Sciatic nerve (tissue), 2 donors: ENCODE measurements at places on chromosomes 1 and 21. TPM values are rescaled to one million over a fixed set of nuclear protein-coding genes. Genes with fewer than 3 reads are reported as not detected.
A peak's percentile ranks its signal among the peaks of the same experiment; 100 is the strongest.

The CCDC17 gene
- 5.2 TPM for total RNA-seq

- no peak for DNase-seq
Observed at GRCh38 chr1:238562341-238562740, 671.6 kb upstream of the ZP4 start.

DNA sequence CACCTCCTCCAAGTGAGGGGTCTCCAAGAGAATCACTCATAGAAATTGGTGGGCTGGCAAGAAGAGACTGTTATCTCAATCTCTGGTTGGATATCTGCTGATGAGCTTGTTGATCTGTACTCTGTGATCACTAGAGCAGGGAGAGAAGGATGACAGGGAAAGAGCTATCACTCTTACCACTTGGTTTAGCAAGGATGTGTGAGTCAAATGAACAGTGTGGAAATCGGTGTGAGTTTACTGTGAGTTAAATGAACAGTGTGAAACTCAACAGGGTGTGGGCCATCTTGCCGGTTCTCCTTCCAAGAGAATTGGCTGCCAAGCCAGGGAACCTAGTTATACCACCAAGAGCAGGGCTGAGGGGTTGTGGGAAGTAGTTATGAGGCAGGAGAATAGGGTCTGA, 33.3 kb upstream of the CD1D start:
- no peak for DNase-seq

GRCh38 chr1:157472959-157473358, 79.4 kb downstream of the FCRL5 start:
- DNase-seq: no peak

DNA sequence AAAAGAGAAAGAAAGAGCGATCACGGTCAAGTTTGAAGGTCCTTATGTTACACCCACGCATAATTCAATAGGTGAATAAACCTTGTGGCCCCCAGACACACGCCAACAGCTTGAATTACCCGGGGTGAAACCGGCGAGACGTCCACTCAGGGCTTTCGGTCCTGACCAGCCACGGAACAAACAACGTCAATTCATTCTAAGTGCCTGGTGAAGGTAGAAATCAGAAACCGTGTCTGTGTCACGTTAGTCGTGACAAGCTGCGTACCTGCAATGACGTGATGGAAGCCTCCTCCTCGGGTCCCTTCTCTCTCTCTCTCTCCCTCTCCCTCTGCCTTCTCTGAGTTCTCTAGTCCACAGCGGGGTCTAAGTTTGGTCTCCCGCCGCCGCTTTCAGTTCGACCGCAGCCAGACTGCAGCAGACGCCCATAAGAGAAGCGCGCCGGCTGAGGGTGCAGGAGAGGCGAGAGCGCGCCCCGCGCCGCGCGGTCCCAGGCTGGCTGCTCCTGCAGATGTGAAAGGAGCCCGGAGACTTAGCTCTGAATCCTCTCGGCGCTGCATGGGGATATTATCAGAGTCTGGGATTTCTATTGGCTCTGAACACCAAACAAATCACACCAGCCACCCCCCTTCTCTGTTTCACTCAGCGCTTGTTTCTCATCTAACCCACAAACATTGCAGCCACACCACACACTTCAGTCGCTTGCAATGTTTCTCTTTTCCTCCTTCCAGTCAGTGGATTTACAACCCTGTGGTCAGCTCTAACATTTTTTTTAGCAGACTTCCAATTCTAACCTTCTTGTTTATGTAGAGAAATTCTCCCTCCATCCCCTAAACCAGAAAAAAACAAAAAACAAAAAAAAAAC, at the start of gene GREM2:
Gene GREM2 (minus strand): TSS at position 537 of the 862 bp plus-strand sequence. CDS start 118,680 bp downstream, outside the sequence.
- peak; percentile 65 for DNase-seq

DNA sequence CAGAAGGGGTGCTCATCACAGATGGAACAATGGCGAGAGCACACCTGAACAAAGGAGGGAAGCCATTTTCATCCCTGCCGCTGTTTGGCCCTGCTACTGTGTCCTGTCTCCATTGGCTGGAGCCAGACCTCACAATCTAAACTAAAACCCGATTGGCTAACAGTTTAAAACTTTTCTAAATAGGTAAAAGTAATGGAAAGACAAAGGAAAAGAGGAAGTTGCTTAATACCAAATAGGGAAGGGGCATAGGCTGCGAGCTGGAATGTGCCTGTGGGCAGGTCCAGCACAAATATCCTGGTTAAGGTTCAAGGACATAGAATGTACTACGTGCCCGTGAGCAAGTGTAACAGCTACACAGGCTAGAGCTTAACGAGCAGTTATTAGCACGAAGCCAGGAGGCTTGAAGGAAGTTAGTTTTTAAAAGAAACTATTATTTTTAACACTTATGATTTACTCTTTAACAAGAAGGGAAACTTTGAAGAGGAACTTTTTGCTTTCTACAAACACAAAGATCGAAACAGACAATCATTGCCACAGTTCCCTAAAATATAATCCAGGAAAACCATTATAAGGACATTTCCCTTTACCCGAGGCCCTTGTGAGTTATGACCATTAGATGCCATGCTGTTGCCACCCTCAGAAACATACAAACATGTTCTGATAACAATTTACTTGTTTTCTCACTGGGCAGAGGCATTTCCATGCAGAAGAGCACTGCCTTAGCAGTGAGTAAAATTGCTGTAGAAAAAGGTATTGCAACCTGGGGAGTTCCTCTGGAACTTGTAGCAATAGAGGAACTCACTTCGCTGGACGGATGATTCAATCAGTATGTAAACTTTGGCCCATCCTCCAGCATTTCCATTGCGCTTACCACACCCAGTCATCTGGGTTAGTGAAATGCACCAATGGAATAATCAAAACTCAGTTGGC, 4.8 kb upstream of the PTTG1IP start:
- DNase-seq: no peak

GRCh38 chr1:1376551-1377226, 1.7 kb upstream of the AURKAIP1 start:
- no peak for DNase-seq

The DRAXIN gene
- total RNA-seq: not detected

- DNase-seq: peak; percentile 67
Observed at GRCh38 chr1:245154429-245155271, at the start of gene KIF26B. TSS of gene KIF26B (plus strand) at chr1:245154985. CDS start at chr1:245155425, 440 bp downstream.

The LRRC39 gene
- total RNA-seq: 1.7 TPM

- DNase-seq: no peak
Observed at GRCh38 chr1:84268346-84268745, 33.2 kb upstream of the SAMD13 start.

GRCh38 chr1:228240411-228241240, 32.8 kb downstream of the OBSCN start:
- no peak for DNase-seq

DNA sequence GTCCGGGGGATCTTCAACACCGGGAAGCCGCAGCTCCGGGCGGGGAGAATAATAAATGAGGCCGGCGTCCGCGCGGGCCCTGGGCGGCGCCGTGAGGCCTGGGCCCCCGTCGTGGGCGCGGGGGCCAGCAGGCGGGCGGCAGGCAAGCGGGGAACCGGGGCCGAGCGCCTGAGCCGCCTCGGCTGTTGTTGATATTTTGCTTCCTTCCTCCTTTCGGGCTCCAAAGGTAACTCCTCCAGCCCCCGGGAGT, at the start of gene MEF2D:
Gene MEF2D (minus strand): TSS at position 233 of the 250 bp plus-strand sequence. CDS start 17,483 bp downstream, outside the sequence.
- DNase-seq: no peak

DNA sequence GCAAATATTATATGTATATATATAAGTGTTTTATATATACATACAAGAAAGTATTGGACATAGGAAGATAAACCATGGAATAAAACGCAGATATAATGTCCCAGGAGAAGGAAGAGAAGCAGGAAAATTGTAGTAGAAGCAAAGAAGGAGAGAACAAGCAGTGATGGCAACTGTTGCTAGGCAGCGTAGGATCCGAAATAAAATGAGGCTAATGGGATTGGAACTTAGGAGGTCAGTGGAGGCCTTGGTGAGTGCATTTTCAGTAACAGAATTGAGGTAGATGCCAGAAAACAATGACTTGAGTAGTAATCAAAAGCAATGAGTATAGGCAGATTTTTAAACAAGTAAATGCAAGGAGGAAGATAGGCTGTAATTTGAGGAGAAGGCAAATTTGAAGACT, 265.8 kb downstream of the LRRC7 start:
- no peak for DNase-seq

GRCh38 chr1:228648647-228649383, 86.5 kb upstream of the RHOU start:
- no peak for DNase-seq

GRCh38 chr1:18480315-18481189, at the start of gene KLHDC7A:
TSS of gene KLHDC7A (plus strand) at chr1:18480930. CDS start at chr1:18480982, 52 bp downstream.
- no peak for DNase-seq

DNA sequence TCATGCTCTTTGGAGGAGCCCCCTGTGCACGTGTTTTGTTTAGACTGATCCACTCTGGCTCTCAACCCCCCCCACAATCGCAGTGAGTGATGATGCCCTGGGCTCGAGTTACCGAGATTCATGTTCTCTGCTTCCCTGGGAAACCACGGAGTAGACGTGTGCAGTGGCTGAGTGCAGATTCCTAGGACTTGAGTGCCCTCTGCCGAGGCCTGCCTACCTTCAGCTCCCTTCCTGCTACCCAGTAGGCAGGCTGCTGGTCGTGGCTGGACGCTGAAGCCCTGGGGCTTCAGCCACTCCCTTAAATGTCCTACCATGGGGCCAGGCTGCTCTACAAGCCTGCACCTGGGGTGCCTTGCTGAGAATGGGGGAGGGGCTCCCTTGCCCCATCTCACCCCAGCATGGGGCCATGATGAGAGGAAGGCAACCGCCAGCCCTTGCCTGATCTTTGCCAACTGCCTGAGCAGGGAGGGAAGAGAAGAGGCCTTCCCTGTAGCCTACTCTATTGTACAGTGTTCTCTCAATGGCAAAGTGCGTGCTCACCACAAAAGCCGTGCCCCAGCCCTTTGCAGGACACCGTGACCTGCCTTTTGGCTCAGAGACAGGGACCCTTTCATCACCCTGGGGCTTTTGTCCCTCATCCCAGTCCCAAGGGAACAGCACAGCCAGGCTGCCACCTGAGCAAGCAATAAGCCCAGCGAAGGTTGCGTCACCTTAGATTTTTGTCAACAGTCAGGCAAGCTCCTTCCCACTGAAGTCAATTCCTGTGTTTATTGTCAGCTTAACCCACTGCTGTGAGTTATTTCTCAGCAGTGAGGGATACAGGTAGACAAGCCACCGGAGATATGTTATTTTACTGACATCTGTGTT, 4.1 kb upstream of the GRIK3 start:
- DNase-seq: no peak

The LCE1C gene
- total RNA-seq: not detected

- DNase-seq: no peak
Observed at GRCh38 chr1:61743716-61744580, 1.7 kb downstream of the PATJ start.

DNA sequence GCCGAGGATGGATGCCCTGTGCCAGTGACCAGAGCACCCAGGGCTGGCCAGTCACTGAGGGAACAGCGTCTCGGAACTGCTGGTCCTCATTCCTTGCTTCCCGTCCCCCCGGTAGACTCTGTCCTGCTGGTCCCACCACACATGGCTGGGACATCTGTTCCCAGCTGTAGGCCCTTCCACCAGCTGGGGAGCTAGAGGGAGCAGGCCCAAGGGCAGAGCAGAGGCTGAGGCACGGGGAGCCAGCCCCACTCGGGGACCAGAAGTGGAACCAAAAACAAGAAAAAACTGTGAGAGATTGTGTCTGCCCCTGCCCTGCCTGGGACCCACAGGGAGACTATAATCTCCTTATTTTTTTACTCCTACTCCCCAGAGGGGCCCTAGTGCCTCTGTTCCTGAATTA, 23.8 kb downstream of the ATP8B2 start:
- no peak for DNase-seq

DNA sequence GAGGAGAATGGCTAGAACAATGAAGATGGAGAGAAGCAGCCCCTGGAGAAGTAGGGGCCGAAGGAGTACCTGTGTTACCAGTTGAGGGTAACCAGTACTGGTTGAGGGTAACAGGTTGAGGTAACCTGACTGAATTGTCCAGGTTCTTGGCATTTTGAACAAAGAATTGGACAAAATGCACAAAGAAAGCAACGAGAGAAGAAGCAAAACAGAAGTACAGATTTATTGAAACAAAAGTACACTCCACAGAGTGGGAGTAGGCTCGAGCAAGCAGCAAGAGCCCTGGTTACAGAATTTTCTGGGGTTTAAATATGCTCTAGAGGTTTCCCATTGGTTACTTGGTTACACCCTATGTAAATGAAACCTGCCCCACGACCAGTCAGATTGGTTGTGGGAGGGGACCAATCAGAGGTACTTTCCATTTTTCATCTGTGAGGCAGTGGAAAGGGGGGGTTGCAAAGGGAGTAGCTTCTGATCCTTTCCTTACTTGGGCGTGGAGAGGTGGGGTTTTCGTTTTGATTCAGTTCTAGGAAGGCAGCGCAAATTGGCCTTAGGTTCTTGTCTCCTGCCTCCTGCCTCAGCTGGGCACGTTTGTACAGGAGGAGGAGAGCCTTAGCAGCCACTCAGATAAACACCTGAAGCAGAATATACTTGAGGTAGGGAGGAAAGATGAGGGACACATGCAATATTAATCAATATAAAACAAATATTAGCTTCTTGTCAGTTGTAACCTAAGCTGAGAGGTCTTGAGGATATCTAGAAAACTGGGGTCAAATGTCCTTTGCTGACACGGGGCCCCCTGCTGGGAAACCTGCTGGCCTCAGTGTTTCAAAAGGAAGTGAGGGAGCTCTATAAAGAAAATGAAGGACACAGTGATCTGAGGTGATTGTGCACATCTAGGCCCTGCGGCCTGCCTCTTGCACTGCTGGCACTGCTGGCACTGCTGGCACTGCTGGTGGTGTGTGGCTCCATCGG, 14.3 kb upstream of the LSM10 start:
- DNase-seq: no peak

- no peak for DNase-seq
Observed at GRCh38 chr1:67840449-67840848, 7.2 kb upstream of the GNG12 start.

The FNBP1L gene
- 25.5 TPM for total RNA-seq

- DNase-seq: no peak
Observed at GRCh38 chr1:223649222-223649621, 16.3 kb downstream of the CAPN8 start.

The KISS1 gene
- total RNA-seq: not detected

The PIGV gene
- 10.6 TPM for total RNA-seq

The GREM2 gene
- 1.0 TPM for total RNA-seq

GRCh38 chr1:228289996-228290881, 82.4 kb downstream of the OBSCN start:
- DNase-seq: no peak

The FGR gene
- 15.3 TPM for total RNA-seq

GRCh38 chr1:200359610-200360163, 50.1 kb downstream of the ZNF281 start:
- DNase-seq: no peak

The TFF1 gene
- not detected for total RNA-seq

GRCh38 chr1:84759756-84760155, 69.5 kb upstream of the SSX2IP start:
- no peak for DNase-seq
